ENCODE measurements at places on chromosomes 11 and 22.

GRCh38 chr11:14768526-14769188 is 123.4 kb downstream of the CYP2R1 start:
- no peak for DNase-seq

GRCh38 chr22:32836280-32837123 is 35.0 kb downstream of the TIMP3 start:
- no peak for DNase-seq

DNA sequence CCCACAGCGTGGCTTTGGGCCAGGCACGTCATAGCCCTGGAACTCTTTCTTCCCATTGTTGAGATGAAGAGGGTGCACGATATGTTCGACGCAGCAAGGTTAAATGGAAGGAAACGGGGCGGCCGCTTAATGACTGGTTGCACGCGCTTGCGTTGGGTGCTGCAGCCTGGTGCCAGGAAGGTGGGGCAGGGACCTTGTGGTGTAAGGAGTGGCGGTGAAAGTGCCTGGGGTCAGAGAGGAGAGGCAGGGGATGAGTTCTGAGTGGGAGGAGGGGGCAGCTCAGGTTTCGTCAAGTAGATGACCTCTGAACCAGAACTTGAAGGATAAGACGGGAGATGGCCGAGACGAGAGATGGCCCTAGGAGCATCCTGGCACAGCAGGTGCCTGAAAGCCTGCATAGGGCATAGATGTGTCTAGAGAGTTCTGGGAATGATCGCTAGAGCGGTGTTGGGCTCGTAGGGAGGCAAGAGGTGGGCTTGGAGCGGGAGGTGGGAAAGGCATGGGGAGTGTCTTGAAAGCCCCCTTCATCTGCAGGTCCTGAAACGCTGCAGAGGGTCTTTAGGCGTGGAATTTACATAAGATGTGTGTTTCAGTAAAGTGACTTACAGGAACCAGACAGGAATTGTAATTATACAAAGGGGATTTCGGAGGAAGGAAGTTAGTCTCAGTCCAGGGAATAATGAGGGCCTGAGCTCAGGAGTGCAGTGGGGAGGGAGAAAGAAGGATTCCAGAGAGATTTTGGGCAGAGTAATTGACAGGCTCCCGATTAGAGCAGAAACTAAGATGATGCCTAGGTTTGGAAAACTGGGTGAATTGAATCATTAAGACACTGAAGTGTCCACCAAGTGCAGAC is 43.2 kb upstream of the CLDN5 start:
- DNase-seq = no peak

GRCh38 chr22:33271390-33272161 is 213.4 kb upstream of the SYN3 start:
- DNase-seq = no peak

- DNase-seq = no peak
Observed at GRCh38 chr11:118785362-118785761, 5.6 kb downstream of the DDX6 start.

DNA sequence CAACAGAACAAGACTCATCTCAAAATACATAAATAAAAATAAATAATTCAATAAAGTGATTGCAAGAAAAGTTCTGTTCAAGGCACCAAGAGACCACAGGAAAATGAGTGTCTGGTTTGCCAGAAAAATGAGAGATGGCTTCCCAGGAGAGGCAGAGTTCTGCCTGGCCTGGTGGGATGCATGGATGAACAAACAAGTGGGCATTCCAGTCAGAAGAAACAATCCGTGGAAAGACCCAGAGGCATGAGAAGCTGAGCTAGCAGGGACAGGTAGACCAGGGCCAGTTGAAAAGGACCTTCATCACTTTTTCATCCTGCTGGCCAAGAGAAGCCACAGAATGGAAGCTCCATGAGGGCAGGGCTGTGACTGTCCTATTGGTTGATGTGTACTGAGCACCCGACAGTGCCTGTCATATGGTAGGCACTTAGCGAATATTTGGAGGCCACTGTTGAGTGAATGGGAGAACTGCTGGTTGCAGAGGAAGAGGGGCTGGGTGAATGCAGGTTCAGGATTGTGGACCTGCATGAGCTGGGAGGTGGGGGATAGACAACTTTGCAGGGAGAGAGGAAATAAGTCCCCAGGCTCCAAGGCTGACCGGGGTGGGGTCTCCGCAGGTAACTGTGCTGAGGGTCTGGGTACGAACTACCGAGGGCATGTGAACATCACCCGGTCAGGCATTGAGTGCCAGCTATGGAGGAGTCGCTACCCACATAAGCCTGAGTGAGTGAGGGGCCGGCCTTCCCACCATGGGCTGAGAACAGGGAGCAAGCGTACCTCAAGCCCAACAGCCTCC is 3.7 kb downstream of the F2 start:
- DNase-seq = no peak

Data from esophagus squamous epithelium (tissue), 5 donors.